NCI-H2171 (cell line): ENCODE measurements at places on chromosomes 4 and X.

DNA sequence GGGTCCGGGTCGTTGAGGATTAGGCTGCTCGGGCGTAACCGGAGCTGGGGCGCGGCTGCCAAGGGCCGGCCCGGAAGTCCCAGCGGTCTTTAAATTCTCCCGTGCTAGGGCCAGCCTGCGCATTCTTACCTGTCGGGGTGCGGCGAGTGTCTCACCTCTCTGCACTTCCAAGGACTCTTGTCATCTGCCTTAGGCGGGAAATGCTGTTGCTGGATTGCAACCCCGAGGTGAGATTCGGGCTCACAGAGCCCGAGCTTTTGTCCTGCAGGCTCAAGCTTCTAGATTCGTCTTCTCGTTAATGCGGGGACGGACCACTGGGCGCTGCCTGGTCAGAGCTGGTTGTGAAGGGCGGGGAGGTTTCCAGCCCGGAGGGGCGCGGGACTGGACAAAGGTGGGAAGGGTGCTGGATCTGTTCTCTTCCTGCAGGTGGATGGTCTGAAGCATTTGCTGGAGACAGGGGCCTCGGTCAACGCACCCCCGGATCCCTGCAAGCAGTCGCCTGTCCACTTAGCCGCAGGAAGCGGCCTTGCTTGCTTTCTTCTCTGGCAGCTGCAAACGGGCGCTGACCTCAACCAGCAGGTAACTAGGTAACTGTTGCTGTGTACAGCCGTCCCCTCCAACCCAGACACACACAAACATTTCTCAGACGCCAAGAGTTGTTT is at the start of gene ANKRD37:
TSS of gene ANKRD37 (plus strand) at position 118 of the 662 bp plus-strand sequence. CDS start at position 201, 83 bp downstream.
- no peak for DNase-seq

DNA sequence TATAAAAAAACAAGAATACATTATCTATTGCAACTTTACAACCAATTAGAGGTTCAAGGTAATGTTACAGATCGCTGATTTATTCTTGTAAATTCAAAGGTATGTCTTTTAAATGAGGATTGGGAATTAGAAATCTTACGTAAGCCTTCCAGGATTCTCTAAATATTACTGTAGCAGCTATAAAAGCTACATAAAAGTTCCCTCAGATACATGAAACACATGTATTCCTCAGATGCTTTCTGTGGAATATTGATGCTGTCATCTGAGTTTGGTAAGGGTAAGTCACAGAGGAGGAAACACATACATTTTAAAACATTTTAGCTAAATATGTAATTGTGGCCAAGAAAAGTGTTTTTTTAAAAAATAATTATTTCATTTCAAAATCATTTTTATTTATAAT is 3.4 kb downstream of the AFP start:
- no peak for DNase-seq

- no peak for DNase-seq
These were observed 2.6 kb upstream of the HPGDS start for GRCh38 chr4:94345266-94345665.

- DNase-seq = no peak
These were observed 49.2 kb downstream of the SMARCAD1 start for GRCh38 chr4:94256828-94257227.

GRCh38 chr4:7960790-7961655 is 21.4 kb upstream of the AFAP1 start:
- no peak for DNase-seq

DNA sequence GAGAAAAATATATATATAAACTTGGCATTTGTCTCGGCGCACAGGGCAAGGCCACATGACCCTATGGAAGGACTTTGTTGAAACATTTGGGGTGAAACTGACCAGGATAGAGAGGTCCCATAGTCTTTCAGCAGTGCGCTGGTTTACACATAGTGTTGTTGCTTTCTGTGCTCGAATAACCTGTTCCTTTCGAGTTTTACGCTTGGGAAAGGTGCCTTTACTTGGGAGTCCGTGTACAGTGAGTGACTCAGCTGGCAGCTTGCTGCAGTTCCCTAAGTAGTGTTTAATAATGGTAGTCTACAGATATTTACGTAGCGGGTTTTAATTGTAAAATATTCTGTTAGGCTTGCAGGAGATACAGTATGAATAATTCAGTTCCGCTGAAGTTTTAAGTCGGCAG is 578 bp downstream of the APOOL start:
- no peak for DNase-seq

GRCh38 chr4:82792912-82793649 is 5.5 kb downstream of the SCD5 start:
- no peak for DNase-seq

- DNase-seq = no peak
These were observed 14.8 kb downstream of the SPINK2 start for GRCh38 chr4:56806666-56807065.

DNA sequence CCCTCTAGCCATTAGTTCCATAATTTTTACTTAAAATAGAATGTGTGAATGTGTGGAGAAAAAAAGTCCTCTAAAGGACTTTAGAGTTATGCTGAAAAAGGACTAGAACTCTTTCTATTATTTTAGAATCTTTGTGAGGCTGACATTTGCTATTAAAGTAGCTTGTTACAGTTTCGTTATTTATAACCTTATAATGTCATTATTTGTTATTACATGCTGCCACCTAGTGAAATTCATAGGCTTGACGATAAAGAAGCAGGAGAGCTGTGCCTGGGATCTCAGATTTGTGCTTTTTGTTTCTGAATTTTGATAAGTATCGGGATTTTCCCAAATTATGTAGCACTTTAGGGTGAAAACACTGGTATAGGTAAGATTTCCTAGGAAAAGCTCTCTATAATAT is 38.5 kb upstream of the TAPT1 start:
- peak; percentile 0 for DNase-seq

DNA sequence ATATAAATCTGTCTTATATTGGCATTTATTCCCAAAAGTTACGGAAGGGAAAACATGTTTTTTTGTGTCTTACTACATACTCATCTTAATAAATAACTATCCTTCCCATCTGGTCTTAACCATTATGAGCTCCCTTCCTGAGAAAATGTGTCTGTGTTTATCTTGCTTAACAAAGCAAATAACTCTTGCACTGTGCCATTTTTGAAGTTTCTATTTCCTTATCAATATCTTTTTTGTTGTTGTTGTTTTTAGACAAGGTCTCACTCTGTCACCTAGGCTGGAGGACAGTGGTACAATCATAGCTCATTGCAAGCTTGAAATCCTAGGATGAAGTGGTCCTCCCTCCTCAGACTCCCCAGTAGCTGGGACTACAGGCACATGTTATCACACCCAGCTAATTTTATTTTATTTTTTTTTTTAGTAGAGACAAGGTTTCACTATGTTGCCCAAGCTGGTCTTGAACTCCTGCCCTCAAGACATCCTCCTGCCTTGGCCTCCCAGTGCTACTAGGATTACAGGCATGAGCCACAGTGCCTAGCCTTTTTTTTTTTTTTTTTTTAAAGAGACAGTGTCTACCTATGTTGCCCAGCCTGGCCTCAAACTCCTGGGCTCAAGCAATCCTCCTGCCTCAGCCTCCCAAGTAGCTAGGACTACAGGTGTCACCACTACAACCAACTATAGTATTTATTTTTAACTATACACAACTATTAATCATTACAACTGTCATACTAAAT is 36.9 kb downstream of the CNOT6L start:
- no peak for DNase-seq

DNA sequence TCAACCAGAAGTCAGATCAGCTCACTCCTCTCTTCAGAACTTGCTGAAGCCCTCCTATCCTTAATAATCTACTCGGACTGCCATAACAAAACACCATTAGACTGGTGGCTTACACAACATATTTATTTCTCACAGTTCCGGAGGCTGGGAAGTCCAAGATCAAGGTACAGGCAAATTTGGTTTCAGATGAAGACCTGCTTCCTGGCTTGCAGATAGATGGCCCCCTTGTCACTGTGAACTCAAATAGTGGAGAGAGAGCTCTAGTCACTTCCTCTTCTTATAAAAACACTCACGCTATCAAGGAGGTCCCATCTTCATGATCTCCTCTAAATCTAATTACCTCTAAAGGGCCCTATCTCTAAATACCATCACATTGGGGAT is 125.1 kb downstream of the CAMK2D start:
- no peak for DNase-seq

DNA sequence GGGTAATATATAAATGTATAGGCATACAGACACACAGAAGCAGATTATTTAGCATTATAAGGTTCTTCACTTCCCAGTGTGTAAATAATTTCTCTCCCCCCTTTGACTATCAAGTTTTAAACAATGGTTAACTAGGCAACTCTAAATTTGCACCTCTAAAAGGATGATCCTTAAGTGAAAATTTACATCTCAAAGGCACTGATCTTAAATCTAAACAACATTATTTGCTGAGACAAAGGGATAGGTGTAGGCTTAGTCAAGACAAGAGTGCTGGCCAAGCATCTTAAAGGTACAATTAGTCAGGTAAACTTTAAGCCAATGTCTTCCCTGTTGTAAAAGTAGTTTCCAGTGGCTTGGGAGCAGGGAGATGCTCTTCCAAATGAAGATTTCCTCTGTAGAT is 33.0 kb downstream of the NLRP2B start:
- no peak for DNase-seq

DNA sequence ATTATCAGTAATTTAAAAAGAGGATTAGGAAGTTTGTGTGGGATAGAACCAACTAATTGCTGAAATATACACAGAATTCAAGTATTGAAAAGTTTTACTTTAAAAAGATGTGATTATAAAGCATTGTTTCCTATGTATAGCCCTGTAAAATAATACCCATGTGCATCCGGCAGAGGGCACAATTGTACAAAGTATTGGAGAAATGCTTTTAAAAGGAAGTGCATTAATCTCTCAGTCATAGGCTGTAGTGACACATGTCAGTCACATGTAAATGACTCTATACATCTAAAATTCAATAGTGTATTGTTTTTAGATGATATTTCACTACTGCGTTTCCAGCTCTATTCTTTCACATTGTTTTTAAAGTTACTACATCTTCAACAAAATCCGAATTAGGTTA is 9.7 kb upstream of the GEMIN8 start:
- DNase-seq = peak; percentile 11

DNA sequence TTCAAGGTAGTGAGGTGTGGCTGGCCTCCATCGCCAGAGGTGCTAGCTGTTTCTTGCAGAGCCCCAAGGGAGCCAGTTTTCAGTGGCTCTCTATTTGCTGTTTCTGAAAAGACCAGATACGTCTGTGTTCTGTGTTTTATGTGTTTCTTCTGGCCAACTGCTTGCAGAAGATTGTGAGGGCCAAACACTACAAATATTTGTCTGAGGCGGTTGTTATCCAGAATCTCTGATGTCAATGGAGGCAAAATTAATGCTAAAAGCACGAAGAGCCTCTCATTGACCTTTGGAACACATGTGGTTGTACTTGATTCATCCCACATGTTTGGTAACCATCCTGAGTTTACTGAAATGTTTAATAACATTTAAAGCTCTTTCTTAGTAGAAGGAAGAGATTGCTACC is 113.9 kb downstream of the CT47B1 start:
- DNase-seq = no peak

DNA sequence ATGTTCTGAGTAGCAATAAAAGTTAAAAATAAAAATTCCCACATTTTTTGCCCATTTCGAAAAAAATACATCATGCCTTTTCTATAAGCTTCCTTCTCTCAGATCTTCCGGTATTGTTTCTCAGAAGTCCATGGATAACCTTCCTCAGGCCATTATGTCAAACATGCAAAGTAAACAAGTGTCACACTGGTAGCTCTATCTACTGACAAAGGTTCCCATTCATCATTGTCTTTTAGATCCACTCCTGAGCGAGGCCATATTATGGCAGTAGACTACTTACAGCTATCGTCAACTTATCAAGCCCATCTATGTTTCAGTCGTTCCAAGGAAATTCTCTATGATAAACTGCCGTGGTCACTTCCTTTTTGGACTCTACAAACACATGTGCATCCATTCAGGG is 1068.2 kb downstream of the GLUD2 start:
- DNase-seq = no peak

DNA sequence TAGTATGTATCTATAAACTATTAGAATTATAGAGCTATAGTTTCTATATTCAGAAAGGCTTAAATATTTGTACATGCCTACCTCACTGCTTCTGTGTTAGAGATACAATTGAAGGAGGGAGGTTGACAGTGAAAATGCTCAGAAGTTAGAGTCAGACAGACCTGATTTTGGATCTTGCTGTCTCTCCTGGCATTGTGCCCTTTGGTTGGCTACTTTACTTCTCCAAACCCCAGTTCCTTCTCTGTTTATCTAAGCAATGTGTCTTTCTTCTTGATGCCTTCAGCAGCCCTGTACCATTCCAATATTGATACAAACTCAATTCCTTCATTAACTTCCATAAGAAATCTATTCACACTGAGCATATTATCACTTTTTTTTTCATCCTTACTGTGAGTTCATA is 28.7 kb downstream of the CCNG2 start:
- DNase-seq = no peak

DNA sequence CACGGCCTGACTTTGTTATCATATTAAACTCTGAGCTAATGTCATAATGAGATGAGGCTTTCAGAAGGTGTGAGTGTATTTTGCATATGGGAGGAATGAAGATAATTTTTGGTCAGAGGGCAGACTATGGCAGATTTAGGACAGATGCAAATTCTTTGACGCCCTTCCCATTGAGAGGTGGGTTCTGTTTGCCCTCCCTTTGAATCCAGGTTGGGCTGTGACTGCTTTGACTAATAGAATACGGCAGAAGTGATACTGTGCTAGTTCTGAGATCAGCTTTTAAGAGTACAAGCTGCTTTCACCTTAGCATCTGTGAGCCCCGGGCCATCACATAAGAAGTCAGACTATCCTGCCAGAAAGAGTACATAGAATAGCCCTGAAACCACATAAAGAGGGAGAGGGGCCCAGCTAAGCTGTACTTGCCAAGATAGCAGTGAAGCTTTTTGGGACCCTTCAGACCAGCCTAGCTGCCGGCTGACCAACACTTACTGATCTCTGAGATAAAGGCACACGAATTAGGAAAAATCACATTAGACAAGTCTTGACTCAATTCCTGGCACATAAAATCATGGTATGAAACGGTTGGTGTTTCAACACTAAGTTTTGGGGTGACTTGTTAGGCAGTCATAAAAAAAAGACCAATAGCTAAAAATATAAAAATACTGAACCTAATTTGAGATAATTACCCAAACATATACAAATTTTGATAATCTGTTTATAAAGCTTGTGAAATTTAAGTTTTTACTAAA is 166.7 kb upstream of the SH3RF1 start:
- DNase-seq = no peak

DNA sequence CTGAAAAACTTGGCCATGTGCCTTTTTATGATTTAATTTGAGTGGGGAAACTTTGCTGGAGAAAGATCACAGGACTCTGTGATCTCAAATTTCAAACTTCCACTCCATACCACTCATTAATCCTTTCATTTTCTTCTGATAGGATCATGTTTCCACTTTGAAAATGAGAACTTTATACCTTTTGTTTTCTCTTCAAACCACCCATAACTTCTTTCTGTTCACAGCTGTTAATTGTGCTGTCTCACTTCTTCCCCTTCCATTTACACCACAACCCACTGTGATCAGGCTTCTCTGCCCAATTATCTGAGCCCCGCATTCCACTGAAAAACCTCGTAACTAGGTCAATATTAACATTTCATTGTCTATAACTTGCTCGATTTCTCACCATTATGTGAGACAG is 47.0 kb upstream of the ARSJ start:
- peak; percentile 1 for DNase-seq

- DNase-seq = no peak
These were observed 345.3 kb upstream of the BMP3 start for GRCh38 chr4:80685214-80685613.

GRCh38 chr4:113636877-113637276 is 124.7 kb downstream of the CAMK2D start:
- DNase-seq = no peak

- DNase-seq = no peak
These were observed 32.0 kb upstream of the SMARCAD1 start for GRCh38 chr4:94175553-94176261.
